ENCODE measurements at places on chromosomes 11 and 22. TPM values are rescaled to one million over a fixed set of nuclear protein-coding genes. Genes with fewer than 3 reads are reported as not detected.

GRCh38 chr11:119205080-119205479 lies 1.1 kb upstream of the CBL start:
- peak; percentile 26 for DNase-seq

PCNX3 gene
- 27.9 TPM for total RNA-seq

- DNase-seq: no peak
Observed at GRCh38 chr11:73453562-73453961, 77.4 kb downstream of the RELT start.

MMP11 gene
- total RNA-seq: 23.5 TPM

GRCh38 chr11:88507771-88508417 lies 170.4 kb upstream of the CTSC start:
- no peak for DNase-seq

DNA sequence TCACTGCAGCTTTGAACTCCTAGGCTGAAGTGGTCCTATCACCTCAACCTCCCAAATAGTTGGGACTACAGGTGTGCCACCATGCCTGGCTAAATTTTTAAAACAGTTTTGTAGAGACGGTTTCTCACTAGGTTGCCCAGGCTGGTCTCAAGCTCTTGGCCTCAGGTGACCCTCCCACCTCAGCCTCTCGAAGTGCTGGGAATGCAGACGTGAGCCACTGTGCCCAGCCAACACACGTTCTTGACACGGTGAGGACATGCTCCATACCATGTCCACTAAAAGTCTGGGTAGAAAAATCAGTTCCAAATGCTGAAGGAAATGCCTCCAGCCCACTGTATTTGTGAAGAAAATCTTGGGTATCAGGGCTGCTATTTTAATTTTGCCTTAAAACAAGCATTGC lies 46.9 kb downstream of the PDHX start:
- no peak for DNase-seq

- no peak for DNase-seq
Observed at GRCh38 chr11:120302001-120302805, 22.9 kb upstream of the TLCD5 start.

- no peak for DNase-seq
Observed at GRCh38 chr22:41830174-41830573, 2.7 kb upstream of the SREBF2 start.

GRCh38 chr11:6443269-6444003 lies 2.6 kb upstream of the HPX start:
- DNase-seq: no peak

DNA sequence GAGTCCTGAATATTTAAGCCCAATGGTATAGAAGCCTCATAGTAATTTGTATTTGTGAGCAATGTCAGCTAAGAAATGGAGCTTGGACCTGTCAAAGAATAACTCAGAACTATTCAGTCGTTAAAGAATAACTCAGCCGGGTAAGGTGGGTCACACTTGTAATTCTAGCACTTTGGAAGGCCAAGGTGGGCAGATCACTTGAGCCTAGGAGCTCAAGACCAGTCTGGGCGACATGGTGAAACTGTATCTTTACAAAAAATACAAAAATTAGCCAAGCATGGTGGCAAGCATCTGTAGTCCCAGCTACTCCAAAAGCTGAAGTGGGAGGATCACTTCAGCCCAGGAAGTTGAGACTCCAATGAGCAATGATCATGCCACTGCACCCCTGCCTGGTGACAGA lies 1526.5 kb downstream of the LRRC4C start:
- no peak for DNase-seq

B3GAT1 gene
- not detected for total RNA-seq

- peak; percentile 31 for DNase-seq
Observed at GRCh38 chr22:22866381-22867111, 21.1 kb upstream of the IGLL5 start.

NPAS4 gene
- 0.36 TPM for total RNA-seq

DNA sequence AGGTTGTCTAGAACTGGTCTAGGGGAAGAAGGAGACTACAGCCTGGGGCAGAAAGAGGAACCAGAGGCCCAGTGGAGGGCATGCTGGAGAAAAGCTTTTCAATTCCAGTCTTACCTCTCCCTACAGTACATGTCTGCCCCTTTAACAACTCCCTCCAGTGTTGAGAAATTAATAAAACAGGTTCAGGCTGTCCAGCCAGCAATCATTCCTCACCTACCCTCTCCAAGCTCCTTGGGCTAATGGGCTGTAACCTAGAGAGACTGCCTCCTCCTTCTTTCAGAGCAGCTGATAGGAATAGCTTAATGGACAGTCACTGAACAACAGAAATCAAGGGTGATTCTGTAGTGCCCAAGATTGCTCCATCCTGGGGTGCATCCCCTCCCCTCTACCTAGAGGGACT lies 8.8 kb downstream of the SLC35F2 start:
- no peak for DNase-seq

RIN1 gene
- total RNA-seq: 27.1 TPM

TMEM86A gene
- 4.1 TPM for total RNA-seq

- DNase-seq: no peak
Observed at GRCh38 chr11:72981080-72981479, 161.0 kb downstream of the FCHSD2 start.

DNA sequence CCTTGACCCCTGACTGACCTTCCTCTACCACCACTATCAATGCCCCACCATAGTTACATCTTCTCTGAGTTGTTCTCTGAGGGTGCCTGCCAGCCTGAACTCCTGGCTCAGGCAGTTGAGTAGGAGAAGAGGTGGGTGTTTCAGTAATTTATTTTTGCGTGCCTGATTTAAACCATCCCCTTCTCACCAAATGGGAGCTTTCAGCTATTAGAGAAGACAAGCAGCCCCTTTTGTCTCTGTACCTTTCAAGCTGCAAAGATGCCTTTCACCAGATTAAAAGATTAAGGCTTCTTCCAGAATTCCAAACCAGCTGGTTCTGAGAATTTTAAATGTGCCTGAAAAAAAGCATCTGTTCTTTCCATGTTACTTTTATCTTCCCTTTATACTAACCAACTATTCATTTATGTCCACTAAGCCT lies 223.8 kb downstream of the FAM76B start:
- DNase-seq: no peak

RASSF10 gene
- 0.72 TPM for total RNA-seq

DNA sequence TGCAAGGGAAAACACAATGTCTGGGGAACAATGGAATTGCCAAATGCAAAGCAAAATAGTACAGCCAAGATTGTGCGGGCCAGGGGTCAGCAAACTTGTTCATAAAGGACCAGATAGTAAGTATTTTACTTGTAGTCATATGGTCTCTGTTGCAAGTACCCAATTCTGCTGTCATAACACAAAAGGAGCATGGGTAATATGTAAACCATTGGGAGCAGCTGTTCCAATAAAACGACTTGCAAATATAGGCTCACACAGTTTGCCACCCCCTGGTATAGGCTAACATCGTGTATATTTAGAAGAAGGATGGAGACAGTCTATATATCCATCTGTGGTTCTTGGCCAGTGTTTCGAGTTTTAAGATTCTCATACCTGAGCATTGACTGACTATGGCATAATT lies 15.6 kb downstream of the SDHAF2 start:
- peak; percentile 67 for DNase-seq

DNA sequence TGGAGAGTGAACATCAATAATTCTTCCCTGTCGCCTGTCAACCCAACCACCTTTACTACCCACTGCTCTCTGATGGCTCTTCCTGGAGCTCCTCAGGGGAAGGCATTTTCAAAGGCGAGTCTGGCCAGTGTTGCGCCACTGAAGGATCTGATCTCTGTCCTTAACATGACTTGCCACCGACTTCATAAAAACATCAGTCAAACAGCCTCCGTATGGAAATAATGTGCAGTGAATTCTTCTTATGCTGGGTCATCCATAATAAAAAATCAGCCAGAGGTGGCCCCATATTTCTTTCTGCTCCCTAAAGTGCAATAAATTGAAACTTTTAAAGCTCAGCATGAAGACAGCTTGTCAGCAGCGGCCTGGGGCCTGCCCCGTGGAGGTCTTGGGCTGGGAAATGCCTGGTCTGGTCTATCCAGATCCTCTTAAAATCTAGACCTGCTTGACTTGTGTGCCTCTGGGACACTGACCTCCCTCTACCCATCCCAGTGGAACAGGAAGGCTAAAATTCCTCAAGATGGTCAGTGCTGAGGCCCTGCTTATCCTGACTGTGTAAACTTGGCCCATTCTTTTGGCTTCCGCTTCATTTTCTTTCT lies 199.5 kb downstream of the MYO18B start:
- DNase-seq: no peak

DNA sequence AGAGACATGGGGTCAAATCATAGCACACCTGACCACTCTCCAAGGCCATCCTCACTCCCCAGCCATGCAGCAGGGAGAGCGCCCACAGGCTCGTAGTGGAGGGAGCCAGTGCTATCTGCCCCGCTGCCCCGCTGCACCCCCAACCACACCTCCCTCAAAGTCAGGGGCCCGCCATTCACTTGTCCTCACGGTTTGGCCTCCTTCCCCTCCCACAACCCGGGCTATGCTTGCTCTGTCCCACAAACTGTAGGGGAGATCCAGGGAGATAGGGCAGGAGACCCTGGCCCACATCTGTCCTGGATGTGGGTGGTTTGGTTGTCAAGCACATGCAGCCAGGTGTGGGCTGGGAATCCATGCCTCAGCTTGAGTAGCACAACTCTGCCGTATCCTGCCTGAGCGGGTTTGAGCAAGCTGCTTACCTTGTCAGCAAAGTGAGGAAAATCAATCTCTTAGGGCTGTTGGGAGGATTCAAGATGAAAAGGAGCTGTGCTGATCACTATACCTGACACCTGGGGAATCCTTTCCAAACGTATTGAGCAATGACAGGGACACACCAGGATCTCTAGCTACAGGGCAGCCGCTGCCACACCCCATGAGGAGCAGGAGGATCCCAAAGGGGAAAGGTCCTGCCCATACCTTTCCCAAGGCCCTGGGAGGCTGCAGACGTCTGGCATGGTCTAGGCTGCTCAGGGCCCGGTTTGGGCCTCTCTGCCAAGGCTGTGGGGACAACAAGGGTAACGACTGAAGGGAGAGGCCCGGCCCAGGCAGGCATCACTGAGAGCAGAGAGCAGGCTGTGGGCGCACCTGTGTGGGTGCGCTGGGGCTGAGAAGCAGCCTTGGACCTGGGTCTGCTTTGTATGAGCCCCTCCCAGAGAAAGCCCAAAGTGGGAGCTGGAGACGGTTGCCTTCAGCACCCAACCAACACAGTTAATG lies 23.3 kb downstream of the KCNJ5 start:
- peak; percentile 58 for DNase-seq

- peak; percentile 100 for DNase-seq
Observed at GRCh38 chr11:1749395-1750351, 722 bp downstream of the IFITM10 start.

GRCh38 chr11:115590254-115590653 lies 86.0 kb upstream of the CADM1 start:
- DNase-seq: no peak

TAGLN gene
- 3,853 TPM for total RNA-seq

TMA7B gene
- not detected for total RNA-seq

OR6T1 gene
- total RNA-seq: not detected

DNA sequence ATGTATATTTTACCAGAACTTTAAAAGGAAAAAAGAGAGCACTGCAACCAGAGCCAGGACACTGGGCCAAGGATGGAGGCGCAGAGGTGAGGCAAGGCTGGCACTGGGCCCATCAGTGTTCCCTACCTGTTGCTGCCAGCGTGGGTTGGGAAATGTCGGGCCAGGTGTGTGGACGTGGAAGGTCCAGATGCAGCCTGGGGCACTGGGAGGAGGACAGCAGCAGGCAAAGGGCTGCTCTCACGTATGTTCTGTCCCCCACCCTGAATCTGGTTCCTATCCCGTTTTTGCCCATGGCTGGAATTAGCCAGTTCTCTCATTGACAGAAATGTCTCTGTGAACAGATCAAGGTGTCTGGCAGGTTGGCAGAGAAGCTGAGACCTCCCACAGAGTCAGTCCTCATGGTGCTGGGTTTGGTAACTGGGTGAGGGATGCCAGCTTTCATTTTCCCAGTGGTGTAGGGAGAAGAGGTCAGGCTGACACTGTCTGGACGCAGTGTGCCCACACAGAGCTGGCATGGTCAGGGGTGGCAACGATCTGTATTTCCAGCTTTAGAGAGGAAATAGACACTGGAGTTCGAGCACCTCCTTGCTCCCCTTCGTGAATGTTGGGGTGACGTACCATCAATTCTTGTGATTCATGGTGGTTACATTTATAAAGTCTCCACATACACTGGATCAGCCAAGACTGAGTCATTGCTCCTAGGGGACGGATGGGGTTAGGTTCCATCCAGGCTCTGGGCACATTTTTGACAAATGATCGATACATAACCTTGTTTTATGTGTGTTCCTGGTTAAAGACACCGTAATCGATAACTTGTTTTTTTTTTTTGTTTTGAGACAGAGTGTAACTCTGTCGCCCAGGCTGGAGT lies 4.3 kb upstream of the PNPLA3 start:
- peak; percentile 96 for DNase-seq

TPH1 gene
- 0.29 TPM for total RNA-seq

APOA5 gene
- total RNA-seq: not detected

GRCh38 chr11:42992594-42992993 lies 319.2 kb upstream of the API5 start:
- no peak for DNase-seq

LAYN gene
- 81.8 TPM for total RNA-seq

GRK3 gene
- total RNA-seq: 1.8 TPM

TRAF6 gene
- 12.1 TPM for total RNA-seq

DNA sequence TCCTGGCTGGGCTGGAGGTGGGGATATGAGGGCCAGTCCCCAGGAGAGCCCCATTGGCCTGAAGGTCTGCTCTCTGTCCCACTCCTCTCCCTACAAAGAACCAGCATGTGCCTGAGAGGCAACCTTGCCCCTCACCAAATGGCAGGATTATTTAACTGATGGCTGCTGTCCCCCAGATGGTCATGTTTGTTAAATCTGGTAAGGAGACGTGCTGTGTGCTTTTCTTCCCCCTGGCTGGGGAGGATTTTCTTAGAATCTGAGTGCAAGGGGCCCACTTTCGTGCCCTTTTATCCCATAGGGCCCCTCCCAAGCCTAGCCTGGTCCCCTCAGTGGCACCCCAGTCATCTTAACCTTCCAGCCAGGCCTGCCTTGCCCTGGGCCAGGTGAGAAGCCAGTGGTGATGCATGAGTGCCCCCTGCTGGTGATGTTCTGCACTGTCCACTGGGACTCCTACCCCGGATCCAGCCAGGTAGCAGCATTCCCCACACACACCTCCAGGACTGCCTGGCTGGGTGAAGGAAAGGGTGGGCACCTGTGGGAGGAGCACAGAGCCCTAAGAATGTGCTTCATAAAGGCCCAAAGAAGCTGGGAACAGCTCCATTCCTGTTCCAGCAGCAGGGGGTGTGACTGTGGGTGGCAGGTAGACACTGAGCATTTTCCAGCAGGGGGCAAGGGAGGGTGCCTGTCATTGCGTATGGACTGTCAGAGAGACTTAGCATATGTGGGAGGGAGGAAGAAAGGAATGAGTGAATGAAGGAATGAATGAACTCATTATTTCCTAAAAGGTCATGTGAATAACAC lies 28.9 kb downstream of the MFNG start:
- peak; percentile 92 for DNase-seq

DNA sequence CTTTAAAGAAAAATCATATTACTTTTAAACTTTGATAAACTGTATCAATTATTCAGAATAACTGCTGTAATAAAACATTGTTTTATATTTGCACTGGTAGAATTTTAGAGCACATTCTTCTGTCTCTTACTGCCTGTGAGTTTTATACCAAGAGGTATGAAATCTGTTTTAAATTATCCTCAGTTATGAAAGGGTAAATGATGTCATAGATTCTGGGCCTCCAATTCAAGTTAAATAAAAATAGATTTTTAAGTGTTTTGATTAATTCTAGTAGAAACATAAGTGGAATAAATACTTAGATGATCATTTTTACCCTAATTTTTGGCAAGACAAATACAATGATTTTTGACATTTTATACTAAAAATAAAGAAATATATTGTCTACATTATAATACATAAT lies 93.0 kb downstream of the GUCY1A2 start:
- peak; percentile 61 for DNase-seq

APOL4 gene
- 2.9 TPM for total RNA-seq

VWCE gene
- total RNA-seq: 6.2 TPM

PHLDB1 gene
- 96.3 TPM for total RNA-seq
